ENCODE measurements at places on chromosomes 2 and 18. TPM values are rescaled to one million over a fixed set of nuclear protein-coding genes. Genes with fewer than 3 reads are reported as not detected.

DNA sequence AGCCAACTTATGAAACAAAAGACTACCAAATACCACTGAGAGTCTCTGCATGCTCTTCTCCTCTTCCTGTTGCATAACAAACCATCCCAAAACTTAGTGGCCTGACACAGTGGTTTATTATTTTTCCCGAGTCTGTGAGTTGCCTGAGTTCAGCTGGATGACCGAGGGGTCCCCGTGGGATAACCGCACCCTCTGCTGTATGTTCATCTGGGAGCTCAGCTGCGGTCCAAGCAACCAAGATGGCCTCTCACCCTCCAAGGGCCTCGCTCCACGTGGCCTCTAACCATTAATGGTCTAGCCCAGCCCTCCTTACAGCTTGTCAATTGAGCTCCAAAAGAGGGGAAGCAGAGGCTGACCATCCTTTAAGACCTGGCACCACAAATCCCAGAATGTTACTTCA is 17.1 kb downstream of the ITM2C start:
- no peak for DNase-seq

DNA sequence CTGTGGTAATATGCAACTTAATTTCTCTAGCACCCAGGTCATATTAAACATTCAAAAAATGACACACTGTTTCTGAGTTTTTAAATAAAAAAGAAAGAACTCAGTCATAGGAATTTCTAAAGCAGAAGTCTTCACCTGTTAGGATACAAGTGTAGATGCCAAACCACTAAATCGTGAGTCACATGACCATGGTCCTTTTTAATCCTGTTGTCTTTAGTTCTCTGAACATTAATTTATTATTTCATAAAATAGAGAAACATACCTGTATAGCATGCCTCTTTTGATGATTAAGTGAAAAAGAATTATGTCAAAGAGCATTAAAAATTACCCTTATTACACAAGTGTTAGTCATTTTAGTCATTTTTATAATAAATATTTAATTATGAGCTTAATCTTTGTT is 398.8 kb downstream of the CCDC85A start:
- no peak for DNase-seq

DNA sequence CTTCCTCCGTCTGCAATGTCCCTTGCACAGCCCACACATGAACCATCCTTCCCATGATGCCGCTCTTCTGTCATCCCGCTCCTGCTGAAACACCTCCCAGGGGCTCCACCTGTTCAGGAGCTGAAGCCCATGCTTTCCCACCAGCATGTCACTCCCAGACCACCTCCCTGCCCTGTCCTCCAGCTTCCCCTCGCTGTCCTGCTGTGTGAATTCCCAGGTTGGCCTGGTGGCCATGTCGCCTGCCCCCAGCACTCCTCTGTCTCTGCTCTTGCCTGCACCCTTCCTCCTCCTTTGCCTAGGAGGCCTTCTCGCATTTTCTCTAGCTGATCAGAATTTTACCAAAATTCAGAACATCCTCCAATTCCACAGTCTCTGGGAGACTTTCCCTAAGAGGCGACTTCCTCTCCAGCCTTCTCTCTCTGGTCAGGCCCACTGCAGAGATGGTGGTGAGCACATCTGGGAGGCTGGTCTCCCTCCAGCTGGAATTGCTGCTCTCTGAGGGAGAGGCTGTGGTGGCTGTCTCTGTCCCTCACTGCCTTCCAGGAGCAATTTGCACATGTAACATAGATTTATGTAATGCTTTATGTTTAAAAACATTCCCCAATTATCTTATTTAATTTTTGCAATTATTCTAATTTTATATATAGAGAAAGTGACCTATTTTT is 8.9 kb upstream of the IL1RL2 start:
- DNase-seq = no peak

The ASPRV1 gene
- 1.2 TPM for total RNA-seq

The RASGRP3 gene
- 3.0 TPM for total RNA-seq

The PRKAG3 gene
- not detected for total RNA-seq

The REG3A gene
- total RNA-seq = not detected

The KCNJ13 gene
- total RNA-seq = not detected

All from chondrocyte (in vitro differentiated cells).